ENCODE measurements at places on chromosomes 5 and 9. TPM values are rescaled to one million over a fixed set of nuclear protein-coding genes. Genes with fewer than 3 reads are reported as not detected.

DNA sequence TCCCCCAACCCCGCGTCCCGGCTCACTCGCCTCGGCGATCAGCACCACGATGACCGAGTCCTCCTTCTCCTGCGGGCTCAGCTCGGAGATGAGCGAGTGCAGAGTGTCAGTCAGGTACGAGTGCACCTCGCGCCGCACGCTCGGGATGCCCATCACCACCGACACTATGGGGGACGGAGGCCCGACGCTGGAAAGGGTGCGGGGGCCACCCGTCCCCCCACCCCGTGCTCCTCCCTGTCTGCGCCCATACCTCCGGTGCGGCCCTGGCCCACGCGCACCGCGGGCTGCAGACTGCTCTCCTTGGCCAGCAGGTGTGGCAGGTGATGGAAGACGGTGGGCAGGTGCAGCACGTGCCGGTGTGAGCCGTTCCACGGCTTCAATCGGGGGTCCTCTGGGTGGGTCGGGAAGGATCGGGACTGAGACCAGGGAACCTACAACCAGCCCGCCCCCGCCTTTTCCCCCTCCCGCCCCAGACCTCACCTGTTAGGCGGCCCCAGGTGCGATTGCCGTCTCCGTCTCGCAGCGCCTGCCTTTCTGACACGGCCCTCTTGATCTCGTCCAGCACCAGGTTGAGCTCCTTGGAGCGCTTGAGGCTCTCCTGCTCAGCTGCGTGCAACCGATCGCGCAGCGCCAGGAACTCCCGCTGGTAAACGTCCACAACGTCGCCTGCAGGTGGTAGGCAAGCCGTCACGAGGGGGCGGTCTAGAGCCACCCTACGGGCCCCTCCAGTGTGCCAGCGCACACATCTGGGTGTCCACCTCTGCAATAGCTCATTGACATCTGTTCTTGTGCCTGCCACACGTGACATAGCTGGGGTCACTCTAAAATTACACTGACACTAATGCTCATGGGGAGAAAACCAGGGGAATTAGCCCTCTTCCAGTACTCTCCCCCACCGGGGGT is 5.1 kb downstream of the MGAT4B start:
- DNase-seq: peak; percentile 71

DNA sequence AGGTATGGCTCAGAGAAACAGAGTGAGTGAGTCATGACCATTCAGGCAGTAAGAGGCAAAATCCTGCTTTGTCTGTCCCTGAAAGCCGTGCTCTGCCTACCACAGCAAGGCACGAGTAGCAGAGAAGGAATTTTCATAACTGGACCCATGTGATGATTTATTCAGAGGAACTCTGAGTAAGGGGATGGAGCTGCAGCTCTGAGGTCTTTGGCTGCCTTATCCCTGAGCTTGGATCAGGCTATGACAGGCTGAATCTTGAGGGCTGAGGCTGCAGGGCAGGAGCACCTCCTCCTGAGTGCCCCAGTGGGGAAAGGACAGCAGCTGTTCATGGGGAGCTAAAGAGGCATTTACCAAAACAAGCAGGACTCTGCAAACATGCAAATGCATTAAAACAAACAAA is 183.4 kb downstream of the PAPPA start:
- DNase-seq: no peak

DNA sequence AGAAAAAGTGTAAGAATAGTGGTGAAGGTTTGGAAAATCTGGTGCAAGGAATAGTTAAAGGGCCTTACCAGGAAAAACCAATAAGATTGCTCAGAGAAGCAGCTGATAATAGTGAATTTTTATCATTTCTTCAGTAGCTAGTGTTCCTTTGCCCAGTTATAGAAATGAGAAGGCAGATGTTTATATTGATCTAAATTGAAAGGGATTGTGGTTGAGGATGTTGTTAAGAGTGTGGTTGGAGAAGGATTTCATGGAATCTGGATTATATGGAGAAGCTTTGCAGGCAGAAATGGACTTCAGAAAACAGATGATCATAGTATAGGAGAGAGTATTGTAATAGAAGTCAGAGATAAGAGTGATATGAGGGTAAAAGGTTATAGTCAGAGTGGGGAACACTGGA is 102.6 kb downstream of the XRCC4 start:
- DNase-seq: no peak

DNA sequence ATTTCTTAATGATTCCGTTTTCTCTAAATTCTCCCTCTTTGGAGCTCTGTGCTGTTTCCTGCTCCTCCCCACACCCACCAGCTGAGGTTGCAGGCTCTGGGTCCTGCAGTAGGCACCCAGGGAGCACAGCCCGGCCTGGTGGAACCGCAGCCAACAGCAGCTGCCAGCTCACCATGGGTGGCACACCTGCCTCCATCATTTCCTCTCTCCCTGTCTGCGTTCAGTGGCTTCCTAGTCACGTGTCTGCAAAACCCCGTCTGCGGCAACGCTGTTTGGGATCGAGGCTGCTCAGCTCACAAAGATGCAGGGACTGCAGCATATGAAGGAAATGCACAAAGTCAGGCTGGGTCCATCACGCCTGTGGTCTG is 367.8 kb downstream of the IRX2 start:
- DNase-seq: no peak

DNA sequence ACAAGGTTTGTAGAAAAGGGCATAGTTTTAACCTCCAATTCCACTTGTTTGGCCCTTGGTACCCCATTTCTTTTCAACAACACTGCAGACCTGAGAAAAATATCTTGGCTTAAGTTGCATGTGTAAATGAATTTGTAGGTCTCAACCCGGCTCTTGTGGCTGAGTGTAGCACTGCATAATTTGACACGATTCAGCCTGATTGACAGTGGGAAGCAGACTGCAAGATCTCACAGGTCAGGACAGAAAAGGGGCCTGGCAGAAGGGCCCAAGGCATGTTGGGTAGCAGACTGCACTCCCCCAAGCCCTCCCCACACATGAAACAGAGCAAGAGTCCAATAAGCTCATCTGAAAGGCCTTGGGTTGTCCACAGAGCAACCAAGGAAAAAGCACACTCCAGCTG is 169.7 kb upstream of the SMARCA2 start:
- no peak for DNase-seq

GRCh38 chr5:119063579-119064379 is 7.1 kb upstream of the DMXL1 start:
- DNase-seq: no peak

PTGS1 gene
- total RNA-seq: 3.3 TPM

DNA sequence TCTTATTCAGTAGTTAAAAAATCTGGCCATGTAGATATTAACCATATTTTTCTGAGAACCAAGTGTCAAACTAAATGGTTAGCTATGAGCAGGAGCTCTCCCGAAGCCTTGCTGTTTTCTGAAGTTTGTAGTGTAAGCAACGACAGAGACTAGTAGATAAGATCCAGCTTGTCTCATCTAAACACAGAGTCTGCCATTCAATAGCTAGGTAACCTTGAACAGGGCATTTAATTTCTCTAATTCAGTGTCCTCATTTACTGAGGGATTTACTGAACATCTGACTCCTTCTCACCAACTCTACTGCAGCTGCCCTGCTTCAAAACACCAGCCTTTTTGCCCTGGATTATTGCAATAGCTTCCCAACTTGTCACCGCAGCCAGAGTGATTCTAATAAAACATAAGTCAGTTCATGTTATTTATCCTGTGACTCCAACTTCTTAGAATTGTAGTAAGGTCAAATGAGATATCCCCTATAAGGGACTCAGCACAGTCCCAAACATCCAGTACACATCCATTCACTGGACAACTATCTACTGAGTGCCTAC is 337.0 kb downstream of the PLK2 start:
- DNase-seq: no peak

- DNase-seq: no peak
These were observed 54.6 kb downstream of the NLN start for GRCh38 chr5:65776441-65777141.

GRCh38 chr5:62727861-62728260 is 149.2 kb downstream of the LRRC70 start:
- no peak for DNase-seq

- DNase-seq: no peak
These were observed 16.2 kb downstream of the CAMSAP1 start for GRCh38 chr9:135891027-135891631.

DNA sequence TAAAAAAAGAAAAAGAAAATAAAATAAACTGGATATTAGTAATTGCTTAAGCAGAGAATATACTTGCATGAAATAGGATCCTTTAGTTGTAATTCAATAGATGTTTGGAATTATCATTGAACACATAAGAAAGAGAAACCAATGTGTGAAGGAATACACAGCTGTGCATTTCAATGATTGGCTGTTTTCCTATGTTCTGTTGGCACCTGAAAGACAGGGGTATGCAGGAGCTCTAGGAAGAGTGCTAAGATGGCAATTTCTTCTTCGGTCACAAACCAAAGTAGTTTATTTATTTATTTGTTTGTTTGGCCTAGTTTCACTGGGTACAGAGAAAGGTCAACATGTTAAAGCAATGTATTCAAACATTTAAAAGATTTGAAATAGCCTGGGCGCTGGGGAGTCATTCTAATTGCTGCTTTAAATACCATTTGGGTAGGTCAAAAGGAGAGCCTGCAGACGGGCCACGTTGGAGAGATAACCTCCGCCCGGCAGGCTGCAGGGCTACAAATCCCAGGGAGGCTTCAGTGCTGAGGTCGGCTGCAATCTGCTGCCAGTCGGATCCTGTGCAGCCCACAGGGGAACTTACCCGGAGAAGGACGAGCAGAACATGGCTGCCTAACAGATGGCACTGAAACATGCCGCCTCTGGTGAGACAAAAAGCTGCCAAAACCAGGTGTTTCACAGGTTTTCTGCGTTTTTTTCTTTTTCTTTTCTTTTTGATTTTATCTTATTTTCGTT is 154.2 kb upstream of the TYRP1 start:
- DNase-seq: no peak

DNA sequence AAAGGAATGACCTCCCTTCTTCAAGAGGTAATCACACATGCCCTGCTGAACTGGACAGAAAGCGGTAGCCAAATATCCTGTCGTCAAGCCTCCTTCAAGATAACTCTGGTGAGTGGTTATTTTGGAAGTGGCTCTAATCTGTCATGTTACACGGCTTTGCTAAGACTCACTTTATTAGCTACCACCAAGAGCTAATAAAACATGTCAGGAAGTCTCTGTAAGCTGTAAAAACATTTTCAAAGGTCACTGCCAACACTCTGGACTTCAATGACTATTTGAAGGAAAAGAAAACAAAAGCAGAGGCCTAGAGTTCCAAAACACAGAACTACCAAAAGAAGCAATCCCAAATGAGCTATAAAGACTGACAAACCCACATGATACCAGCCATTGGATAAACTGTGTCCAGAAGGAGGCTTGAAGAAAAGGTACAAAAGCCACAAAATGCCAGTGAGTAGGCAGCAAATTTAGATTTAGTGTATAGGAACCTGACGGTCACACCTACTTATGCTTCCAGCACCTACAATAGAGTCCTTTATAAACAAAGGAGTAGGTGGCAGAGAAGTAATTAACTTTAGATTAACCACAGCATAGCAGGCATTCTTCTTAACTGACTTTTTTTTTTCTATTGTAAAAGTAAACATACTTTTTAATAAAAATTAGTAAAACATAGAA is 97.3 kb upstream of the EQTN start:
- no peak for DNase-seq

- no peak for DNase-seq
These were observed 41.6 kb downstream of the ERGIC1 start for GRCh38 chr5:172875505-172876279.

FAM151B gene
- total RNA-seq: 2.5 TPM
